ENCODE measurements at places on chromosomes 13 and 19. TPM values are rescaled to one million over a fixed set of nuclear protein-coding genes. Genes with fewer than 3 reads are reported as not detected.

DNA sequence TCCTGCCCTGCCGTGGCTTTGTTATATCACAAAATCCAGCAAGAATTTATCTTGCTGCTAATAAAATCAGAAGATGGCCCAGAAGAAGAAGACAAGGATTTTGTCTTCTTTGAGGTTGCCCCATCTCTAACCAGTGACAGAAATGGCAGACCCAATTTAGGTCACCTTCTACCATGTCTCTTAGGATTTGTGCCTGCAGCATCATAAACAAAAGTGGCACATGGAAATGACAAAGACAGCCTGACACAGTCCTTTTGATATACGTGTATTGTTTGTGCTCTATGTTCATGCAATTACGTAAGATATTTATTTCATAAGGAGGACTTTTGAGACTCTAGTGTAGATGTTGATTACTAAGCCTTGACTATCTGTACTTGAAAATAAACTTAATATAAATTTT is 135.9 kb upstream of the TMTC4 start:
- no peak for DNase-seq

DNA sequence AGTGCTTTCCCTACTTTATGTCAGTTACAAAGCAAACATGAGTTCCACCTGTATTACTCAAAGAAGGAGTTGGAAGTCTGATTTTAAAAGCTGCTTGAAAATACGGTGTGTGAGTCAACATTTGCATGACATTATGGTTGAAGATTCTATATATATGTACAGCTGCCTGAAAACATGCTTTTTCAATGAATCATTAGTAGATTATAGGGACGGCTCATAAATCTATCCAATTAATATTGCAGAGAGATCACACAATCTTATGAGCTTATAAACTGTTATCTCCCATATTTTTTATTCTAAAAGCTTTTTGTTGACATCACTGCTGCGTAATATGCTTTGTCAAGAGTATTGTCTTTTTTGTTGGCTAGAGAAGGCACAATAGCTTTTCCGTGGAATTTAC is 873.8 kb downstream of the SLITRK6 start:
- DNase-seq, result no peak

DNA sequence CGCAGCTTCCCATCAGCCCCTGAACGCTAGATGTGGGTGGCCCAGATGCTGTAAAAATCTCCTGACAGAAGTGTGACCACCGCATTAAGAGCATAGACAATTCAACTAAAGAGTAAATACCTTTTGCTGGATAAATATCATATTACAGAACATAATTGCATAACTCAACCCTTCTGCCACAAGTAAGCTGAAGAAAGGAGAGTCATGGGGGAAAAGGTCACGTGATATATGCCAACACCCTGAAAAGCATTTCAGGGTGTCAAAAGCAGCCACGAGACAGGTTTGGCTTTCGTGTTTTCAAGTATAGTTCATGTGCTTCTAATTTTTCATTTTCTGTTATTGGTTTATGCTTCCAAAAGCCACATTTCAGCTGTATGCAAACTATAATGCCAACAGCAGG is 71.3 kb downstream of the LHFPL6 start:
- DNase-seq, result no peak

DNA sequence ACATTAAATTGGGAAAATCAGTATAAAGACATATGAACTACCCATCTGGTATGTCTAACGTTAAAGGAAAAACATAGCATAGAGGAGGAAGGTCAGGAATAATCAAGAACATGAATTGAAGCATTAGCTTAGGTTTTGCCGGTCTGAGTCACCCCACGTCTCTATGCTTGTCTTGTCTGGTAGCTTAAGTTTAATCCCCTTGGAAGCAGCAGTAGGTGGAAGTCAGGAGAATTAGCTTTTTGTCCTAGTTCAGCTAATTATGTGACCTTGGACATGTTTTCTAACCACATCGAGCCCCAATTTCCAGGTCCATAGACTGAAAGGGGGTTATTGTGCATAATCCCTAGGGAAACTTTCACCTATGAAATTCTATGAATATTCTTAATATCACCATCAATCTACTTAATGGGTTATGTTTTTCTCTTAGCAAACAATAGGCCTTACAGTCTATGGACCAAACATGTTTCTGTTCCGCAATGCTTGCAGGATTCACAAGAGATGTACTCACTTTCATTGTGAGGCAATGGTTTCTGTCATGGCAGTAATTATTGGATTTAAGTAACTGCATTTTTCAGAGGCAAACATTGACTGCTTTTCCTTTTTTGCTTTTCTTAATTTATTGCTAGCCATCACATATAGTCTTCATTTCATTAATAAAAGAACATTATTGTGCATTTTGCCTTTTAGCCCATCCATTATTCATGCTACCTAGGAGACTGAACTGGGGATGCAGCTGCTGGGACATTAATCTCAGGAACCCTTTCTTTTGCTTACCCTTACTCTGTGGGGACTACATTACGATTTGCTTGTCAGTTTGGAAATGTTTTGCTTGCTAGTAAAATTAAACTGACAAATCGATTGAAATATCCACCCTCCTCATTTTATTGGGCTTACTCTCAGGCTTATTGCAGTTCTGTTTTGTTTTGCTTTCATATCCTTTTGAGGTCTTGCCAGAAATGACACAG is 304.8 kb upstream of the MAB21L1 start:
- DNase-seq, result no peak

DNA sequence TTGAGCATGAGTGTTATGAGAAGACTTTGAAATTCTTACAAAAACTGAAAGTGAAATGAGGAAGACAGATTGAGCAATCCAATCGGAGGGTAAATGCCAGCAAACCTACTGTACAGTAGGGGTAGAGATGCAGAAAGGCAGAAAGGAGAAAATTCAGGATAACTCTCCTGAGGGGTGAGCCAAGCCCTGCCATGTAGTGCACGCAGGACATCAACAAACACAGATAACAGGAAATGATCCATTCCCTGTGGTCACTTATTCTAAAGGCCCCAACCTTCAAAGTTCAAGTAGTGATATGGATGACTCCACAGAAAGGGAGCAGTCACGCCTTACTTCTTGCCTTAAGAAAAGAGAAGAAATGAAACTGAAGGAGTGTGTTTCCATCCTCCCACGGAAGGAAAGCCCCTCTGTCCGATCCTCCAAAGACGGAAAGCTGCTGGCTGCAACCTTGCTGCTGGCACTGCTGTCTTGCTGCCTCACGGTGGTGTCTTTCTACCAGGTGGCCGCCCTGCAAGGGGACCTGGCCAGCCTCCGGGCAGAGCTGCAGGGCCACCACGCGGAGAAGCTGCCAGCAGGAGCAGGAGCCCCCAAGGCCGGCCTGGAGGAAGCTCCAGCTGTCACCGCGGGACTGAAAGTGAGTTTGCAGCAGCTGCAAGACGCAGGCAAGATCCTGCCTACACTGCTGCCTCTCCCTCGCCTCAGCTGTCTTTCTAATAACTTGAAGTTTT is at the start of gene TNFSF13B:
Gene TNFSF13B (plus strand): TSS at position 118 of the 728 bp plus-strand sequence. CDS start 178 bp downstream, at position 296.
- peak; percentile 4 for DNase-seq

DNA sequence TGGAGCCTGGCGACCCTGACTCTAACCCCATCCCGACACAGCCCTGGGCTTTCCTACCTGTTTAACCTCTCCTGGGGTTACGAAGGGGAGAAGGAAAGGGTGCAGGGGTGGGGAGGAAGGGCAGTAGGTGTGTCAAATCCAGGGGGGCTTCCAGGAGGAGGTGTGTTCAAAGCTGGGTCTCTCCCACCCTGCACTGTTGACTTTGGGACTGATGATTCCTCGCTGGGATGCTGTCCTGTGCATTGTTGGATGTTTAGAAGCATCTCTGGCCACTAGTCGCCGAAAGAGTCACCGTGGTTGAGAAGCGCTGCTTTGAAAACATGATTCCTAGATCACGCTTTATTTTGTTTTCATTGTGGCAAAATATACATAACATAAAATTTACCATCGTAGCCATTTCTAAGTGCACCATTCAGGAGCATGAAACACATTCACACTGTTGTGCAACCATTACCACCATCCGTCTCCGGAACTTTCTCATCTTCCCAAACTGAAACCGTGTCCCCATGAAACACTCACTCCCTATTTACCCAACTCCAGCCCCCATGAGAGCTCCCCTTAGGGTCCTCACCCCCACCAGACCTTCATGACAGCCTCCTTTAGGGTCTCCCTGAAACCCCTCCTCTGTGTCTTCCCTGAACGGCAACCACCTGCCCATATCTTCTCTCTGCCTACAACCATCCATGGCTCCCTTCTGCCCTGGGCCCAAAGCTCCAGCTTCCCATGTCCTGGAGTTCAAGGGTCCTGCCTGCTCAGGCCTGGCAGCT is 4.4 kb upstream of the FCER2 start:
- DNase-seq, result no peak

KLF1 gene
- total RNA-seq, result 0.73 TPM

LRRC4B gene
- total RNA-seq, result 70.5 TPM

RFPL4AL1 gene
- total RNA-seq, result not detected

CACNA1A gene
- total RNA-seq, result 119 TPM

DNA sequence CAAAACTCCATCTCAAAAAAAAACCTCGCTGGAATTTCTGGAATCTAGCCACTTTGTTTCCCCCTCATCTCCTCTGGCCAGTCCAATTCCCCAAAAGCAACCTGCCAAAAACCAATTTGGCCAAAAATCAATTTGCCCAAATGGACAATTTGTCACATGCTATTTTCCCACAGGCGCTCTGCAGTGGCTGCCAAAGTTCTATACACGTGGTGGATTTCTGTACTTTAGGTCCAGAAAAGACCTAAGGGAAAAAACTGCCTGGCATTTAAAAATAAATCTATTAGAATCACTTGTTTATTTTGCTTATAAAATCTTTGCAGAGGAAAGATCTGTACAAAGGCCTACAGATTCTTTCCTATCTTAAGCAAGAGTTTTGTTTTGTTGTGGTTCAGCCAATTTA is 79.4 kb downstream of the MAP4K1 start:
- DNase-seq, result peak; percentile 33

DNA sequence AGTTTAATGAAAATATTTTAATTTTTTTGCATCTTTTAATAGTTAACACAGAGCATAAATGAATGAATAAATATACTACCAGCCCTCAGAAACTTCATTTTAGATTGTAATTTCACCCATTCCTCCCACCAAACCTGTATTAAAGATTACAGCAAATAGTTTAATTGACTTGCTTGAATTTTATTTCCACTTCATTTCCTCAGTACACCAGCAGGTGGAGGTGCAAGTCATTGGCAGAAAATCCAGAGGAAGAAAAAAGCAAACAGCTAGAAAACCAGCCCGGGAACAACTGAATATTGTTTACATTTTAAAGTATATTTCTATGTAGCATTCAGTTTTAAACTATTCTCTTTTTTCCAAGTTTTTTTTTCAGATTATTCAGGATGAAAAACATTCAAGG is 177.8 kb downstream of the OLFM4 start:
- no peak for DNase-seq

TMEM59L gene
- 28.9 TPM for total RNA-seq

DNA sequence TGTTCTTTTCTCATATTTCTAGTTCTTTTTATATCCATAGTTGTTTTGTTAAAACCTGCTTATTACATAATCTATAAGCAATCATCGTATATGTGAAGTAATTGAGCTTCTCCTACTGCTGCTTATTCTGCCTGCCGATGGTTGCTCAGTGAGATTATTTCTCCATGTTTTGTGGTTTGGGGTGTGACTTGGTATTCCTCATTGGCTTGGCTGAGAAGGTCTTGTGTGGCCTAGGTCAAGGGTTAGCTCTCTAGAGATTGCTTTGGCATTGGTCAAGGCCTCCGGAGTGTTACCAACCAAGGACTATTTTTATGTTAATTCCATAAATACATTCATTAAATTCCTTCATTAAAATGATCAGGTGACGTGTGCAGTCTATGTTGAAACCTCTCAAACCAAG is 302.8 kb downstream of the MYO16 start:
- DNase-seq, result no peak

GRCh38 chr13:40102854-40103253 is 447.4 kb downstream of the COG6 start:
- DNase-seq, result no peak

DNA sequence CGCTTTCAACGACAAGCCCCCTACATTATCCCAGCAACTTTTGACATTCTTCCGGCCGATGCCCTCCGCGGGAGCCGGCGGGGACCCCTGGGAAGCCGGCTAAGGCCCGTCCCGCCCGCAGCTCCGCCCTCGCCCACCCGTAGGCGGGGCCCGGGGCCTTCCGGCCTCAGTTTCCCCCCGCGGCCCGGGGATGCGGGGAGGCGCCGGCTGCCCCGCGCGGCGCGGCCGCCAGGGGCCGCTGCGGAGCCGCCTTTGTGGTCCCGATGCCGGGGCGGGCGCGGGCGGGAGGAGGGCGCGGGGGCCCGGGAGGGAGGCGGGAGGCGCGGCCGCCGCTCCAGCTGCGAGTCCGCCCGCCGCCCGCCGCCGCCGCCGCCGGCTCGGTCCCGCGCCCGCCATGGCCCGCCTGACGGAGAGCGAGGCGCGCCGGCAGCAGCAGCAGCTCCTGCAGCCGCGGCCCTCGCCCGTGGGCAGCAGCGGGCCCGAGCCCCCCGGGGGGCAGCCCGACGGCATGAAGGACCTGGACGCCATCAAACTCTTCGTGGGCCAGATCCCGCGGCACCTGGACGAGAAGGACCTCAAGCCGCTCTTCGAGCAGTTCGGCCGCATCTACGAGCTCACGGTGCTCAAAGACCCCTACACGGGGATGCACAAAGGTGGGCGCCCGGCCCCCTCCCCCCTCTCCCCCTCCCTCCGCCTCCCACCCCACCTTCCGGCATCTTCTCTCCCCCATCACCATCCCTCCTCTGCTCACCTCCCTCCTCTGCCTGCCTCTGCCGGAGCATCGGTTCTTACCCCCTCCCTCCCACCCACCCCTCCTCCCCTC is at the start of gene CELF5:
Gene CELF5 (plus strand): TSS at position 316 of the 823 bp plus-strand sequence. CDS start 79 bp downstream, at position 395.
- peak; percentile 92 for DNase-seq

ZNF69 gene
- total RNA-seq, result 31.5 TPM

DNA sequence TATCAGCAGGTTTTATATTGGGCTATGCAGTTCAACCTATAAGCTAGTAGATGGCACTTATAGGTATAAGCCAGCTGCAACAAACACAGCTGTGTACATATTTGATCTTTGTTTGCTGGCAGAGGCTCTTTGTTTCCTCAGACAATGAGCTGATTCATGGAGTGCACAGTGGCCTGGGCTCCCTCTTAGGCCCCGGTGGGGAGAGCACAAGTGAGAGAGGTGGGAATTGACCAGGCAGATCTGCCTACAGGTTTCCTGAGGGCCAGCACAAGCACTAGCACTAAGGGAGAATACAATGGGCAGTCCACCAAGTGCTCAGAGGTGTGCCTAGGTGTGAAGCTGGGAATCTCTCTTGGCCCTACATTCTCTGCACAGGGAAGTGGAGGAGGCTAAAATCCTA is 1390.7 kb downstream of the SLITRK5 start:
- no peak for DNase-seq

DNA sequence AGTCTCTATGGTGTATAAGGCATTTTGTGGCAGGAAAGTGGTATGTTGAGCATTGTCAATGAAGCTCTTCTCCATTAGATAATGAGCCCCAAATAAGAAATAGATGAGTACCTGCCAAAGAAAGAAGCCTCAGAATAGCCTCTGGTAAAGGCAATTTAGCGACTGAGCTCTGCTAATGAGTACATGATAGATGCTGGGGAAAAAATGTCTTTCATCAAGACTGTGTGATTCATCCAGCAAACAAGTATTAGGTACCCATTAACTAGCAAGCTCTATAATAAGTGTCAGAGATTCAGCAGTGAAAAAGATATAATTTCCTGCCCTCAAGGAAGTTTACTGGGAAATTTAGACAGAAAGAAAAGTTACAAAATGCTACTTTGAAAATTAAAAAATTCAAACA is 294.6 kb downstream of the ITGBL1 start:
- DNase-seq, result no peak

NKG7 gene
- total RNA-seq, result 0.45 TPM

CEACAM16 gene
- total RNA-seq, result not detected

Data from cerebellum (tissue), 4 donors.